ENCODE measurements at places on chromosomes 11 and 22.

DNA sequence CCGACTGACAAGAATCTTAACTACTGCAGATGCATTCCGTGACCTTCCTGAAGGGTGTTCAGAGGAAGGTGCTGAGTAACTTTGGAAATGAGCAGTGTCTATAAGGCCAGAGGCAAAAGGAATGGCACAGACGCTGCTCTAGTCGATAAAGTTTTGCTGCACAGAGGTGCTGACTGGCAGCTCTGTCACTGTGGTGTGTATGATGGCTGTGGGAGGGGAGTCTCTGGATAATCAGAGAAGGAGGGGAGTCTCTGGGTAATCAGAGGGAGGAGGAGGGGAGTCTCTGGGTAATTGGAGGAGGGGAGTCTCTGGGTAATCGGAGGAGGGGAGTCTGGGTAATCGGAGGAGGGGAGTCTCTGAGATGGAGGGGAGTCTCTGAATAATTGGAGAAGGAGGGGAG lies 18.4 kb downstream of the PTDSS2 start:
- H3K36me3 ChIP-seq, result peaks cover 15% of the 10 kb centered on the region
- DNase-seq, result no peak
- no peaks in the 10 kb centered on the region for H3K27me3 ChIP-seq
- H3K27ac ChIP-seq, result peak overlapping the region; percentile 79
- H3K4me3 ChIP-seq, result peak overlapping the region; percentile 32

DNA sequence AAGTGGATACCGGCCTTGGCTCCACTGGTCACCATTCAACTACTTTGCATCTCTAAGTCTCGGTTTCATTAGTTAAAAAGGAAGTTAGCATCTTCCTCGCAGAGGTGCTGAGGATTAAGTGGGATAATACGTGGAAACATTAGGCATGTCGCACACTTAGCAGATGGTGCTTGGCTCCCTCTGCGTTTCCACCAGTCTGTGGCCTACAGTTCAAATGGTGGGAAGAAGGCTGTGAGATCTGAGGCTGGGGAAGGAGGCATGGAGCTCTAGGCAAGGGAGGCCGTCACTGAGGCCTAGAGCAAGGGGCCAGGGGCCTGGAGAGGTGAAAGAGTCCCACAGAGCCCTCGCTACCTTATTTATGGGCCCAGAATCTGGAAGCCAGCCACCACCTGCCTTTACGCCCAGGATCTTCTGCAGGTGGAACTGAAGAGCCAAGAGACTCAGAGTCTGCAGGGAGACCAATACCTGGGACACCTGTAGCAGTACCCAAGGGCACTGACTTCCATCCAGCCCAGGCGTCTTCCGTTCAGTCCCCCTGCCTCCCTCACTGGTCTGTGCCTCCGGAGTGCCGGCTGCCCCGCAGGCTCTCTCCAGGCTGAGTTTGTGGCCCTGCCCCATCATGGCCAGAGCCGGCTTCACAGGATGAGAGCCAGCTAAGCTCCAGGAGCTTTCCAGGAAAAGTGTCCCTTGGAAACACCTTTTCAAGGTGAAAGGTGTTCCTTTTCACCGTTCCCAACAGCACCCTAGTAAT lies 66.1 kb upstream of the A4GALT start:
- H3K27me3 ChIP-seq, result no peaks in the 10 kb centered on the region
- no peak overlapping the region for H3K4me3 ChIP-seq
- no peak overlapping the region for H3K27ac ChIP-seq
- H3K4me1 ChIP-seq, result peaks cover 6% of the 10 kb centered on the region
- H3K36me3 ChIP-seq, result no peaks in the 10 kb centered on the region

GRCh38 chr22:30045901-30046715 lies 34.2 kb upstream of the HORMAD2 start:
- H3K27me3 ChIP-seq, result no peaks in the 10 kb centered on the region
- no peaks in the 10 kb centered on the region for H3K36me3 ChIP-seq
- H3K4me3 ChIP-seq, result no peak overlapping the region
- no peaks in the 10 kb centered on the region for H3K4me1 ChIP-seq
- H3K27ac ChIP-seq, result no peak overlapping the region
- DNase-seq, result no peak

GRCh38 chr11:2313051-2313951 lies 11.5 kb downstream of the TSPAN32 start:
- peaks cover 40% of the 10 kb centered on the region for H3K4me1 ChIP-seq
- peak overlapping the region; percentile 83 for H3K27ac ChIP-seq

DNA sequence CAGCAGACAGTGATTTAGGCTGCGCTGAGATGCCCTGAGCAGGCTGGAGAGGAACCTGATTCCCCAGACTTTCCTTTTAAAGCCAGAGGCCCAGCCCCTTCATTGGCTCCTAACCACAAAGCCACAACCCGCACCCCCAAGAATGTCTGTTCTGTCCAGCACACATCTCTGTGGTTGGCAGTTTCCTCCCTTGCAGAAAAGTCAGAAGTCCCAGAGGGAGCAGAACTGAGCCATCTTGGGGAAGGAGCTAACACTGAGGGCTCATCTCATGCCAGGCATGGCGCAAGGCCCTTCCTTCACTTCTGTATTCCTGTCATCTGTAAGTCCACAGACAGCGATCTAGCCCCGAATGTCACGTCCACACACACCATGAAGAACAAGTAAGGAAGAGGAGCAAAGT lies 97.1 kb upstream of the SYT13 start:
- no peaks in the 10 kb centered on the region for H3K4me1 ChIP-seq
- no peak for DNase-seq
- H3K27me3 ChIP-seq, result peaks cover 86% of the 10 kb centered on the region

- DNase-seq, result no peak
- H3K36me3 ChIP-seq, result no peaks in the 10 kb centered on the region
- no peak overlapping the region for H3K27ac ChIP-seq
- H3K4me3 ChIP-seq, result no peak overlapping the region
- H3K27me3 ChIP-seq, result peaks cover 51% of the 10 kb centered on the region
These were observed 12.8 kb upstream of the EFCAB6 start for GRCh38 chr22:43824724-43825420.
